Cortex of kidney (tissue), 1 donor: ENCODE measurements at places on chromosomes 7 and 10.

DNA sequence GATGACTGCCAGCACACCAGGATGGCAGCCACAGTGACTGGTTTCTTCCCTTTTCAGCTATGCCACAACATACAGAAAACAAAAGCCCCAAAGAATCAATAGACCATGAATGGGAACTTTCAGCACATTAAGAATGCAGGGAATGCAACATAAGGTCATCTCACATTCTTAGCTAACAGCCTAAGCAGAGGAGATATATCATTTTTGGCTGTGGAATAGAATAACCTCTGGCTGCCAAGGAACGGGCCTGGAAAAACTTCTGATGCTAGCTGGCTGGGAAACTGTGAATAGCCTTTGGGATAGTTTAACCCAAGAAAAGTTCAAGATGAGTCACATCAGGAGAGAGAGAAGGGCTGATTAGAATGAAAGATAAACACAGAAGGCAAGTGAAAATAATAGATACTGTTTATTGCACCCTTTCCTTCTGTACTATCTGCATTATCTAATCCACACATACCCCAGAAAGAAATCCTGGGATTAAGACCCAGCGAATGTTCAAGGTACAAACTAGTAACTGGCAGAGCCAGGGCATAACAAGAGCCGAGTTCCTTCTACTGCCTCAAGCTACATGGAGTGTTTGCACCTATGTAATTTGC is 169.2 kb downstream of the SEMA3A start:
- DNase-seq, result no peak

- no peak for DNase-seq
These were observed 35.5 kb downstream of the GPRIN2 start for GRCh38 chr10:46520941-46521340.

DNA sequence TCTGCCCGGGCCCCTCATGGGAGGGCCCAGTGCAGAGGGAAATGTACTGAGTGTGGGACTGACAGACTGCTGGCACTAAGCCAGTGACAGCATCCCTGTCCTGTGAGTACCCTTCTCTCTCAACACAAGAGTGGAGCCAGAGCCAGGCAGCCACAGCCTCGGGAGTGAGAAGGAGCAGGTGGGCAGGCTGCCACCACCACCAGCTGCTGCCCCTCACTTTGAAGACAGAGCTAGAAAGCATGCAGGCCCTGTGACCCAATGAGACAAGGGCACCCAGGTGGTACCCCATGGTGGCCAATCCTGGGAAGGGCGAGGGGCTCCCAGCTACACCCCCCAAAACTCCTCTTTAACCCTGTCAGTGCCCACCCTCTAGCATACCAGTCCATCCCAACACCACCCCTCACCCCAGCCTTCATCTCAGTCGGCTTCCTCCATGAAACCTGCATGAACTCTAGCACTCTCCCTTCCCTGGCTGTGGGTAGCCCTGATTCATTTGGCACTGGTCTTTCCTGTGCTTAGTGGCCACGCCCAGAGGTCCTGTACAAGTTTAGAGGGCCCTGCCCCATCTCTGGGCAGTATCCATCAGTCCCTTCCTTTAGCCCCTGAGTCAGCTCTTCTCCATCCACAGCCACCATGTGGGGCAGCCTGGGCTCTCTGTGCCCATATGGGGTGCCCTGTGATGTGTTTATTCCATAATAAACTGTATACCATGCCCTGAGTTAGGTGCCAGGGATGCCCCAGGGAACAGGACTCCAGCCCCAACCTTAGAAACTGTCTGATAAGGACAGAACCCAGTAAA is 207.0 kb upstream of the ZMIZ1 start:
- DNase-seq, result no peak

- no peak for DNase-seq
These were observed 68.4 kb downstream of the PHTF2 start for GRCh38 chr7:77866786-77867536.

GRCh38 chr10:70761031-70761601 is 24.1 kb downstream of the TBATA start:
- no peak for DNase-seq

GRCh38 chr7:151256410-151257045 is 8.0 kb upstream of the SMARCD3 start:
- DNase-seq, result no peak

- no peak for DNase-seq
These were observed 65.7 kb downstream of the CRTAC1 start for GRCh38 chr10:97964748-97965147.

GRCh38 chr10:42981358-42982236 is 95.3 kb upstream of the RET start:
- no peak for DNase-seq

DNA sequence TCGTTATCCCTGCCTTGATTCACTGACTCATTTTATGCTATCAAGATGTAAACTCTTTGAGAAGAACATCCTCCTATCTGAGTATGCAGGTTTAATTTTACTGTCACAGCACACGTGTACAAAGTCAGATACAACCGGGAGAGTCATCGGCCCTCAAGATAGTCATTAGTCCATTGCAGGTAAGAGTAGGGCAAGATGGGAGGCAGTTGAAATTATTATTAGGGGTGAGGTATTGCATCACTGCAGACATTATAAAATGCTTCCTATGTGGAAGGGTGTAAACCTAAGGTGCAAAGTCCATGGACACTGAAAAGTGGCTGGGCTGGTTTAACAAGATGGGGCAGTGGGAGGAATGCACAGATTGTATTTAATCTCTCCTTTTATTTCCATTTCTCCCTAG is 113.7 kb downstream of the ARL4A start:
- DNase-seq, result no peak

GRCh38 chr7:86790383-86790782 is 146.7 kb downstream of the GRM3 start:
- no peak for DNase-seq

GRCh38 chr10:29329420-29329819 is 40.5 kb downstream of the LYZL1 start:
- no peak for DNase-seq

DNA sequence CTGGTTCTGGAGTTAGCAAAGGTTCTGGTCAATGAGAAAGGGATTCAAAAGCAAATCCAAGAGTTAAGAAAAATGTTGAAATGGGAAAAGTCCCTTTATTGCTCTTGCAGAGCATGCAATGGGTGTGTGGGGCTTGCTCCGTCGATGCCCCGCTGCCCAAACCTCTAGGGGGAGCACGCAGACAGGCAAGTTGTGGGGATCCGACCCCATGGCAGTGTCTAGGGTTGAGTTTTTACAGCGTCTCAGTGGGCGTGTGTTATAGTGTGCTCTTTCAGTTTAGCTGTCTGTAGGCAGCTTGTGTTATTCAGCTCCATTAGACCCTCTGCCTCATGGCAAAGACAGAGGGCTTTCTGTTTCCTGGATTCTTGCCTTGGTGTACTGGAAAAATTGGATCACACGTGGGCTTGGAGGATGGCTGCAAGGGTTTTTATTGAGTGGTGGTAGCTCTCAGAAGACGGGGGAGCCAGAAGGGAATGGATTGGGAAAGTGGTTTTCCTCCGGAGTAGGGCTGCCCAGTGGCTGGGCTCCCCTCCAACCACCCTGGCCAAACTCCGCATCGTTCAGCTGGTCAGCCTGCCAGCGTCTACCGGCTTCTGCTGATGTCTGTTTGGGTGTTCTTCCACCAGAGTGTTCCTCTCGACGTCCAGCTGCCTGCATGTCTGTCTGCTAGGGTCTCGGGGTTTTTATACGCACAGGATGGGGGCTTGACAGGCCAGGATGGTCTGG is 102.3 kb upstream of the PLXDC2 start:
- no peak for DNase-seq

DNA sequence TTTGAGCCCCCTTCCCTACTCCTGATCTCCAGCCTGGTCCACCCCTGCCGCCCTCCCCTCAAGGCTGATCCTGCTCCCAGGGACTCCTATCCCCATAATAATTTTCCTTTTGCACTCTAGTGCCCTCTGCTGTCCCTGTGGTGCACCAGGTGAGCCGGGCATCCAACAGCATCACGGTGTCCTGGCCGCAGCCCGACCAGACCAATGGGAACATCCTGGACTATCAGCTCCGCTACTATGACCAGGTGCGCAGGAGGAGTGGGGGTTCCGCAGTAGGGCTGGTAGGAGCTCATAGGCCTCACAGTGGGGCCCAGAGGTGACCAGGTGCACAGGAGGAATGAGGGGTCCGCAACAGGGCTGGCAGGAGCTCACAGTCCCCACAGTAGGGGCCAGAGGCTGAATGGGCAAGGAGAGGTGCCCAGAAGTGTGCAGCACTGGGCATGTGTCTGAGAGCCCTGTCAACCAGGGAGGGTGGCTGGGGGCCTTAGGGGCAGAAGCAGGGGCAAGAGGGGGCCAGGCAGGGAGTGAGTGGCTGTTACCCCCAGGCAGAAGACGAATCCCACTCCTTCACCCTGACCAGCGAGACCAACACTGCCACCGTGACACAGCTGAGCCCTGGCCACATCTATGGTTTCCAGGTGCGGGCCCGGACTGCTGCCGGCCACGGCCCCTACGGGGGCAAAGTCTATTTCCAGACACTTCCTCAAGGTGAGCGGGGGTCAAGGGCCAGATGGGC is 11.7 kb downstream of the EPHB6 start:
- no peak for DNase-seq

- no peak for DNase-seq
These were observed 142.7 kb downstream of the GRM3 start for GRCh38 chr7:86786376-86786775.

DNA sequence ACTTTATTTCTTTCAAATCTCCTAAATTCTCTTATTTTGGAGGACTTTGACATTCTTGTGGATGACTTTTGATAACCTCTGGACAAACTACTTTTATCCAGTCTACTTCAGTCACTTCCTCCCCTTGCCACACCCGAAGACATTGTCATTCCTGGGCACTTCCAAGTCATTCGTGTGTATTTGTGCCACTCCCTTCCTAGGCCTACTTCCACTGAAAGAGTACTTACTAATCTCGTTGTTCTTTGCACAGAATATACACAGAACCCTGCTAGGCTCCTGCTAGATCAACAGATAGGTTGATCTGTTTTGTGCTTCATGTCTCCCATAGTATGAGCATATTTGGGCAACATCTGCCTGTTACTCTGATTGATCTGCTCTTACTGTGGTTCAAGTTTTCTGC is 355.4 kb downstream of the HGF start:
- no peak for DNase-seq

- DNase-seq, result no peak
These were observed 13.9 kb downstream of the PHYHIPL start for GRCh38 chr10:59190332-59190731.

- no peak for DNase-seq
These were observed 619.6 kb downstream of the ARL4A start for GRCh38 chr7:13307040-13307439.

GRCh38 chr10:31646519-31646918 is 282.1 kb downstream of the ARHGAP12 start:
- DNase-seq, result no peak

DNA sequence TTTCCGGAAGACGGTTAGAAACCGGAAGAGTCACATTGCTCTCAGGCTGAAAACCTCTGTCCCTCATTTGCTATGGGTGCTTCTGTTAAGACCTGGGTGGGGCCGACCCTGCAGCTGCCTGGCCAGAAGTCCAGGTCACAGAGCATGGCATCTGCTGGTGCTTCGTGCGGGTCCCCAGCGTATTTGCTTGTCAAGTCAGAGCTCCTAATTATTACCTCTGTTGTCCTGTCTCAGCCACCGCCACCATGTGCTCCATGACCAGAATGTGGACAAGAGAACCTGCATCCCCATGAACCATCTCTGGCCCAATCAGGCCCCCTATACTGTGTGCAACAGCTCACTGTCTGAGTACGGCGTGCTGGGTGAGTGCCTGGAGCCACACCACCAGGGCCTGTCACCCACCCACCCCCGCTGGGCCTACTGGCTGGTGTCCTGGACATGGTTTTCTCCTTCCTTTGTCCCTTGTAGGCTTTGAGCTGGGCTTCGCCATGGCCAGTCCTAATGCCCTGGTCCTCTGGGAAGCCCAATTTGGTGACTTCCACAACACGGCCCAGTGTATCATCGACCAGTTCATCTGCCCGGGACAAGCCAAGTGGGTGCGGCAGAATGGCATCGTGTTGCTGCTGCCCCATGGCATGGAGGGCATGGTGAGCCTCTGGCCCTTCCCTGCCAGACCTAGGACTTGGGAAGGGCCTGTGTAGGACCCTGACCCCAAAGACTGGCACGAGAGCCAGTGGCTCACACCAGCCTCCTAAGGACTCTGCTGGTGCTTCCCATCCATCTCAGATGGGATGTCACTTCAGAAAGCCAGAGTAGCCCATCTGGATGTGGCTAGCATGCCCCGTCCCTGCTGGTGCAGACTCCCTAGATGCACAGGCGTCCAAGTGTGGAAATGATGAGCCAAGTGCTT is 51.3 kb upstream of the ZMIZ2 start:
- DNase-seq, result no peak

- no peak for DNase-seq
These were observed 7.6 kb downstream of the LRIT2 start for GRCh38 chr10:84217746-84218145.

GRCh38 chr10:123380491-123381085 is 226.4 kb downstream of the BUB3 start:
- no peak for DNase-seq

DNA sequence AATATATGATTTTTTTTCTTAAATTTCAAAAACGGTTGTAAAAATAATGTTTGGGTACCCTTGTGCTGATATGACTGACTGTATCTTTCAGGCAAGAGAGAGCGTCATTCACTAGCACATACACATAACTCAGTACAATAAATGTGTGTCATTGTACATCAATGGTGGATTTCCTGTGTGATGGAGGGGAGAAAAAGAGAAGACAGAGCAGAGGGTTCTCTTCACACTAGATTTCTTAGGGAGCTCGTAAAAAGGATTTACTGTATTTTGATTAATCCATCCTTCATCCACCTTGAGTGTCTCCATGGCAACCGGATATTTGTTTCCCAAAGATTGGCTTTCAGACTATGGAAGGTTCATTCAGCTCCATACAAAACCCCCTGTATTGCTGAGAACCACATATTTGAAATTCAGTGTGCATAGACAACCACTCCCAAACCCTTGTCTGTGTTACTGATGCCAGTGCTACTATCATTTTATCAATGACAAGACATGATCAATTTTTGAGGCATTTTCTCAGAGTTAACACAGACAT is 150.6 kb downstream of the AKR1D1 start:
- no peak for DNase-seq

- DNase-seq, result no peak
These were observed 13.6 kb upstream of the ADAMTS14 start for GRCh38 chr10:70658582-70659136.

DNA sequence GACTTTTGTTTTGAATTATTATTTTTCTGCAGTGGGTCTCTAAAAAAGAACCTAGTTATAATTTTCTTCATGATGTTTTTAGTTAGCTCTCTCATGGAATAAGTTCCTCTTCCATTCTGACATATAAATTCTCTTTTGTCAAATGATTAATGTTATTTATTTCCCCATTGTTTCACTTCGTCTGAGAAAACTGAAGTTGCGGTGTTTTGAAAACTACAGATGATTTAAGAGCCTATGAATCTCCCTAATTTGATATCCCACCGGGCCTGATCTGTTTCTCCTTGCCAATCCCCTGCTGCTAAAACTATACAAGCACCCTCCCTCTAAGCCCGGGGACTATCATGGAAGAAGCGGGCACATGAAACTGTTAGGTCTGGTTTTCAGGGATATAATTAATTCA is 41.4 kb downstream of the HTR7 start:
- DNase-seq, result no peak

DNA sequence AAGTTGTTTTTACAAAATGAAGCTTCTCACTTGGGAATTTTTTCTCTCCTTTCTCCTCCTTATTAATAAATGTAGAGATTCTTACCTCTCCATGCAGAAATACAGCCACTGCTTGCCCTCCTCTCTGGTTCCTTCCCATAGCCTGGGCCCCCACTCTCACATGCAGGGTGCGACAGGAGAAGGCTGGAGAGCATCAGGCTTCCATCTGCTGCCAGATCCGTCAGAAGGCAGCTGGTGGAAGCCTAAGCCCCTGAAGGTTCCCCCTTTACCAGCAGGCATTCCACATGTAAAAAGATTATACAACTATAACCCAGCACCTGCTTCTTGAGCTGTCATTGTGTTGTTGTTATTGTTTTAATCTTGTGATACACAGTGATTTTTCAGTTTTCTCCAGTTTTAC is 314.2 kb downstream of the LHFPL3 start:
- DNase-seq, result no peak
